Caco-2 (cell line): ENCODE measurements at places on chromosomes 6 and 20. TPM values are rescaled to one million over a fixed set of nuclear protein-coding genes. Genes with fewer than 3 reads are reported as not detected.

DNA sequence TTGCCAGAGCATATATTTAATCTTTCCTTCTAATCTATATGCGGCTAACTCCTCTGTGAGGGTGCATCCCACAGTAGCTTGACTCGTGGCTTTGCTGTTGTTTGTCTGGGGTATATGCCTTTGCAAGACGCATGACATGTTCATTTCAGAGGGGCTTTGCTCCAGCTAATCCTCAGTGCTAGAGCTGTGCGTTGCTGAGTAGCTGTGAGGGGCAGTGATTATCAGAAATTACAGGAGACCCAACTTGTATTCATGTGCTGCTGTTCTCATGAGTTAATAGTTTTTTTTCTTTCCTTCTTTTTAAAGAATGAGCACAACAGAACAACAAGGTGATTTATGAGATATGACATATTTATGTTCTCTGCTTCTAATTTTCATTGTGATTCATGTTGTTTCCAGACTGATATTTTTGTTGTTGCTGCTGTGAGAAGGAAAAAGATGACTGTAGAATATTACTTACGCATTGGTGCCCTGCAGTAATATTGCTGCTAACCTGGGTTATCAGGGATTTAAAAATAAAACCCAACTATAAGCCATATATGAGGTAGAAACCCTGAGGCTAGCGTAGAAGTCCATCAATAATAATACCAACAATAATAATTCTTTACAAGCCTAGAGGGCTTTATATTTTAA, 168.3 kb downstream of the KLHL32 start:
- H3K27ac ChIP-seq = no peak overlapping the region
- H3K4me1 ChIP-seq = no peaks in the 10 kb centered on the region
- H3K4me3 ChIP-seq = no peak overlapping the region
- no peaks in the 10 kb centered on the region for H3K27me3 ChIP-seq
- no peaks in the 10 kb centered on the region for H3K36me3 ChIP-seq
- no peak for DNase-seq

DNA sequence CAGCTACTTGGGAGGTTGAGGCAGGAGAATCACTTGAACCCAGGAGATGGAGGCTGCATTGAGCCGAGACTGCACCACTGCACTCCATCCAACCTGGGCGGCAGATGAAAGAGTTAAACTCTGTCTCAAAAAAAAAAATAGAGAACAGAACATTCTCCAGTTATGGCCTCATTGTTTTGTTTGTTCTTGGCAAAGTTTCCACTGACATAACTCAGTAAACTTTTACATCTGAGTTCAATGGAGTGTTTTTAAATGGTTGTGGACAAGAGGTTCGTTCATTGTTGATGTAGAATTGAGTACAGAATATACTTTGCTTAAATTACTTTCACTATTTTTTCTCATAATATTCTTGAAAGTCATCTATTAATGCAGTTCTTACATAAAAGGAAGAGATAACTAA, 42.2 kb upstream of the IFNGR1 start:
- H3K27ac ChIP-seq = peak overlapping the region; percentile 26
- DNase-seq = no peak
- H3K4me3 ChIP-seq = no peak overlapping the region
- H3K27me3 ChIP-seq = no peaks in the 10 kb centered on the region
- H3K4me1 ChIP-seq = peaks cover 6% of the 10 kb centered on the region; the same call in 1 of the 2 replicates
- no peaks in the 10 kb centered on the region for H3K36me3 ChIP-seq

GRCh38 chr6:47414423-47415167, 63.0 kb upstream of the CD2AP start:
- peaks cover 29% of the 10 kb centered on the region for H3K4me1 ChIP-seq
- DNase-seq = no peak

- no peak overlapping the region for H3K27ac ChIP-seq
- no peaks in the 10 kb centered on the region for H3K4me1 ChIP-seq
- no peak for DNase-seq
- no peaks in the 10 kb centered on the region for H3K27me3 ChIP-seq
Observed at GRCh38 chr6:164069350-164069990, 655.0 kb downstream of the QKI start.

DNA sequence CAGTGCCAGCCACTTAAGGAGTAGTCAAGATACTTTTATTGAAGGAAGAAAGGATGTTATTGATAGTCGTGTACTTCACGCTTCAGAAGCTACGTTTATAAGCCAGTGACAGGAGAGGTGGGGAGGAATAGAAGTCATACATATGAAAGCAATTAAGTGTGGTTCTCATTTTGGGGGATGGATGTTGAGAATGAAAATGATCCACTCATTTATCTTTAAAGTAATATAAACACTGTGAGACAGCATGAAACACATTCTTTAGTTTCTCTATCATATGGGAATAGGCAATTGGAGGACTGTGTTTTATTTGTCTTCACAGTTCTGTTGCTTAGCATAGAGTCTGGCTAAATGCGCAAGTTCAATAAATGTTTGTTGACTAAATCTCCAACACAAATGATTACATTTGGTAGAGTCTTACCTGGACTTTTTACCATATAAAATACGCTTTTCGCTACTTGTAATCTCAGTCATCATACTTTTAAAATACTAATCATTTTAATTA, 35.2 kb downstream of the AK9 start:
- DNase-seq = no peak
- H3K4me1 ChIP-seq = no peaks in the 10 kb centered on the region
- H3K4me3 ChIP-seq = no peak overlapping the region
- H3K36me3 ChIP-seq = no peaks in the 10 kb centered on the region
- H3K27me3 ChIP-seq = no peaks in the 10 kb centered on the region

- H3K27ac ChIP-seq = peak overlapping the region; percentile 99
- peak overlapping the region; percentile 84 for H3K4me3 ChIP-seq
- H3K36me3 ChIP-seq = no peaks in the 10 kb centered on the region
- H3K27me3 ChIP-seq = no peaks in the 10 kb centered on the region
Observed at GRCh38 chr6:128519931-128520435, 416 bp downstream of the PTPRK start.

- H3K4me1 ChIP-seq = no peaks in the 10 kb centered on the region
- H3K27ac ChIP-seq = no peak overlapping the region
- DNase-seq = no peak
- no peak overlapping the region for H3K4me3 ChIP-seq
- H3K36me3 ChIP-seq = no peaks in the 10 kb centered on the region
- no peaks in the 10 kb centered on the region for H3K27me3 ChIP-seq
Observed at GRCh38 chr6:14986370-14986769, 259.5 kb upstream of the JARID2 start.

- H3K4me3 ChIP-seq = no peak overlapping the region
- DNase-seq = no peak
- no peaks in the 10 kb centered on the region for H3K4me1 ChIP-seq
- no peaks in the 10 kb centered on the region for H3K36me3 ChIP-seq
Observed at GRCh38 chr6:112997421-112998085, 650.4 kb downstream of the RFPL4B start.

GRCh38 chr20:13644010-13644409, 5.3 kb upstream of the TASP1 start:
- H3K27ac ChIP-seq = no peak overlapping the region

- H3K27ac ChIP-seq = no peak overlapping the region
- no peaks in the 10 kb centered on the region for H3K27me3 ChIP-seq
- peaks cover 9% of the 10 kb centered on the region; the same call in 1 of the 2 replicates for H3K4me1 ChIP-seq
- no peak for DNase-seq
- H3K4me3 ChIP-seq = no peak overlapping the region
Observed at GRCh38 chr20:1373614-1374013, 19.2 kb downstream of the FKBP1A start.

DNA sequence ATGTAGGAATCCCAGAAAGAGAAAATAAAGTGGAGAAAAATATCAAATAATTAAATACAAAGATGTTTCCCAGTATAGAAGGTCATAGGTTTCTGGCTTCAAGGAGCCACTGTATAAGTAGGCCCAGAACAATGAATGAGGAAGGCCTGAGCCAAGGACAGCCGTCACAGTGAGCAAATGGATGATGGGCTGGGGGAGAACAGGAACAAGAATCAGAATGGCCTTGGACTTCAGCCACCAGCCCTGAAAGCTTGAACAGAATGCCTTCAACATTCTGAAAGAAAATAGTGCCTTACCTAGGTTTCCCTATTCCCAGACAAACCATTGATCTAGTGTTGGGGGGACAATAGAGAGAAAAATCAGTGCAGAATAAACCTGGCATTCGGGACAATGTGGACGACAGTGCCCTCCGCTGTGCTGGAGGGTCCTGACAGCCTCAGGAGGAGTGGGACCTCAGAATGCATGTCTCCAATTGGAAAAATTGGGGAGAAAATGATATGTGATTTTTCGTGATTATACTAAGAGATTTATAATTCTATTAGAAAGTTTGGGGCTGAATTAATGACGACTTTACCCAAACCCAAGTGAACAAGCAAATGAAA, 333.9 kb upstream of the AGPAT4 start:
- DNase-seq = no peak
- no peak overlapping the region for H3K27ac ChIP-seq
- no peaks in the 10 kb centered on the region for H3K36me3 ChIP-seq
- H3K4me1 ChIP-seq = no peaks in the 10 kb centered on the region

GRCh38 chr6:117034971-117035370, 157.9 kb downstream of the RFX6 start:
- H3K4me1 ChIP-seq = no peaks in the 10 kb centered on the region
- DNase-seq = no peak
- no peaks in the 10 kb centered on the region for H3K27me3 ChIP-seq

GRCh38 chr20:44388466-44389023, 33.0 kb downstream of the HNF4A start:
- H3K4me1 ChIP-seq = peaks cover 60% of the 10 kb centered on the region
- no peaks in the 10 kb centered on the region for H3K27me3 ChIP-seq
- H3K36me3 ChIP-seq = peaks cover 13% of the 10 kb centered on the region
- no peak overlapping the region for H3K4me3 ChIP-seq

- H3K27me3 ChIP-seq = no peaks in the 10 kb centered on the region
Observed at GRCh38 chr6:1774226-1774915, 164.7 kb downstream of the FOXC1 start.

DNA sequence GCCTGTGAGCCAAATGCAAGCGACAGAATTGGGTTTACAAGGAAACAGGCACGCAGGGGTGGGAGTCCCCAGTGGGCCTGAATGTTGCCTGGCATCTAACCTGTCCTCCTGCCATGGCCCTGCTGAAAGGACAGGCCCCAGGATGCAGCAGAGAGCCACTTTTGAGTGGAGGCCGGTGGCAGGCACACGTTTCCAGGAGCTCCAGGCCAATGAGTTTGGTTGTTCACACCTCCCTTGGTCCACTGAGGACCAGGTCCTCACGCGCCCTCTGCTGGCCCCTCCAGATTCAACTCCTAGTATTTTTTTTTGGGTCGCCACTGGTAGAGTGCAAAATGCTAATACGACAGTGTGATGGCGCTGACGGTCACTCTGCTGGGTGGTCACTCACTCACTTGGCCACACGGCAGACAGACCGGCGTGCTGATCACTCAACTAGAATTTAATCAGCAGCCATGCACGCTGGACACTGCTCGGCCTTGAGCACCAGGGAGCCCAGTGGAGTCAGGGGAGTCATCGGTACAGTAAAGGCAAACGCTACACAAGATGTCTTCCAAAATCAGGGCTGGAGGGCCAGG, 81.7 kb upstream of the NFATC2 start:
- peak; percentile 83 for DNase-seq
- no peak overlapping the region for H3K4me3 ChIP-seq
- H3K27me3 ChIP-seq = no peaks in the 10 kb centered on the region
- peaks cover 12% of the 10 kb centered on the region for H3K36me3 ChIP-seq
- no peak overlapping the region for H3K27ac ChIP-seq

DNA sequence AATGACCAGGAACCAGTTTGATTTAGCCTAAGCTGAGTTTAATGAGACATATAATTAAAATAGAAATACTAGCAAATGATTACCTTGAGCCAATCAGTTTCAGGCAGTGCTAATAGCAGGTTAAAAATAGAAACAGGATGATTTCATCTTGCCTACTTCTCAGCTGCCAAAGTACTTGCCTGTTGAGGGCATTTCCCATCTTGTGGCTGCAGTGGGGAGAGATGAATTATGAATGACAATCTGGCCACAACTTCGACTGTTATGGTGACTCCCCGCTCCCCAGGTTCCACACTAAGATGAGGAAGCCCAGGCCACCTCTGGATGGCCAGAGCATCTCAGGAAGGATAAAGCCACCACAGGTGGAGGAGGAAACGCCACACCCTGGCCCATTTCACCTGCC, 31.3 kb downstream of the MBOAT1 start:
- H3K27me3 ChIP-seq = no peaks in the 10 kb centered on the region
- no peaks in the 10 kb centered on the region for H3K4me1 ChIP-seq
- no peaks in the 10 kb centered on the region for H3K36me3 ChIP-seq
- H3K27ac ChIP-seq = no peak overlapping the region
- no peak for DNase-seq

DNA sequence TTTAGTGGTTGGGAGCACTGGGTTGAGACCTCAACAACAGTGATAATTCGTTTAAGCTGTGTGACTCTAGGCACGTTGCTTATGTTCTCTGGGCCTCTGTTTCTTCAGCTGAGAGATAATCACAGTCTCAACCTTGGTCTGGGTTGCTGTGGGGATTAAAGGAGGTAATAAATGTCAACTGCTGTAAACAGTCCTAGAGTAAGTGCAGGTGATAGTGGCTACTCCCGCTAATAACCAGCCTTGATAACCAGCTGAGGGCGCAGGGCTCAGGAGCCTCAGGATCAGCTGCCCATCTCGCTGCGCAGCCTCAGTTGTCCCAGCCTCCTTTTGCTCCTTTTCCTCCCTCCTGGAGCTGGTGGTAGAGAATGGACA, 58.0 kb downstream of the JARID2 start:
- peak; percentile 52 for DNase-seq
- H3K4me3 ChIP-seq = no peak overlapping the region
- peaks cover 35% of the 10 kb centered on the region for H3K4me1 ChIP-seq
- H3K27me3 ChIP-seq = no peaks in the 10 kb centered on the region

- H3K27me3 ChIP-seq = no peaks in the 10 kb centered on the region
- no peaks in the 10 kb centered on the region; the same call in 1 of the 2 replicates for H3K36me3 ChIP-seq
- no peak overlapping the region for H3K4me3 ChIP-seq
- H3K27ac ChIP-seq = no peak overlapping the region
- H3K4me1 ChIP-seq = no peaks in the 10 kb centered on the region
Observed at GRCh38 chr6:95589067-95589466, 11.7 kb downstream of the MANEA start.

Gene TTLL9
- not detected in 2 replicates for total RNA-seq

Gene EEF1E1
- 60.3 TPM in 2 replicates for total RNA-seq

Gene IL20RA
- total RNA-seq = 0.65 and 1.6 TPM in 2 replicates

Gene FAM83C
- 0.09 TPM in 1 of 2 replicates, not detected in the other for total RNA-seq

Gene MTRF1L
- total RNA-seq = 24.4 and 26.3 TPM in 2 replicates

Gene CALHM5
- 1.1 and 1.3 TPM in 2 replicates for total RNA-seq

Gene ANGPT4
- not detected in 2 replicates for total RNA-seq

Gene CLVS2
- total RNA-seq = not detected in 2 replicates
